Epithelial cell of proximal tubule (primary cell): ENCODE measurements at places on chromosomes 12 and 14. TPM values are rescaled to one million over a fixed set of nuclear protein-coding genes. Genes with fewer than 3 reads are reported as not detected.

DNA sequence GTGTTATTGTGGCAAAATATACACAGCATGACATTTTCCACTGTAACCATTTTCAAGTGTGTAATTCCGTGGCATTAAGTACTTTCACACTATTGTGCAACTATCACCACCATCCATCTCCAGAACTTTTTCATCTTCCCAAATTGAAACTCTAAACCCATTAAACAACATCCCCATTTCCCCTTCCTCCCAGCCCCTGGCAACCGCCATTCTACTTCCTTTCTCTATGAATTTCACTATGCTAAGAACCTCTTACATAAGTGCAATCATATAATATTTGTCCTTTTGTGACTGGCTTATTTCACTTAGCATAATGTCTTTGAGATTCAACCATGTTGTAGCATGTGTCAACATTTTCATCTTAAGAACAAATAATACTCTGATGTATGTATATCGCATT lies 67.8 kb upstream of the PYGL start:
- DNase-seq = no peak

CCDC197 gene
- not detected in 2 replicates for total RNA-seq

GRCh38 chr14:102525929-102526497 lies 16.4 kb upstream of the ANKRD9 start:
- DNase-seq = no peak

- DNase-seq = no peak
These were observed 24.4 kb upstream of the SERPINA4 start for GRCh38 chr14:94536836-94537235.

SRGAP1 gene
- 9.4 and 14.5 TPM in 2 replicates for total RNA-seq

GRCh38 chr12:50505675-50506530 lies 1.1 kb downstream of the DIP2B start:
- DNase-seq = no peak

DNA sequence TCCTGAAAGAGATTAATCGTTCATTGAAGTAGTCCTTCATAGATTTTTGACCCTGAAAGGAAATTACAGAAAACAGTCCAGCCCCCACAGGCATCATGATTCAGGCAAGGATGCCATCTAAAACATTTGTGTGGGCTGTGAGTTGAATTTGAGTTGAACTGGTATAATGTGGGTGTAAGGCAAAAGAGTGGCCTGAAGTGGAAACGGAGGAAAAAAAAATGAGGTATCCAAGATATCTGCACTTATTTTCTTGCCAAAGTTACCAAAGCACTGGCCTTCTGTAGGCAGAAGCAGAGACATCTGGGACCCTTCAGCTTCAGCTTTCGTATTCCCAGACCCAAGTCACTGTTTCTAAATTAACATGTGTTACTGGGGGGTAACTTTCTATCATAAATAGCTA lies 105.1 kb upstream of the DIO2 start:
- no peak for DNase-seq

GRCh38 chr14:61477712-61478462 lies 156.5 kb downstream of the PRKCH start:
- DNase-seq = no peak

NFYB gene
- 16.1 and 19.3 TPM in 2 replicates for total RNA-seq
